D721Med (cell line): ENCODE measurements at places on chromosomes 2 and 18.

DNA sequence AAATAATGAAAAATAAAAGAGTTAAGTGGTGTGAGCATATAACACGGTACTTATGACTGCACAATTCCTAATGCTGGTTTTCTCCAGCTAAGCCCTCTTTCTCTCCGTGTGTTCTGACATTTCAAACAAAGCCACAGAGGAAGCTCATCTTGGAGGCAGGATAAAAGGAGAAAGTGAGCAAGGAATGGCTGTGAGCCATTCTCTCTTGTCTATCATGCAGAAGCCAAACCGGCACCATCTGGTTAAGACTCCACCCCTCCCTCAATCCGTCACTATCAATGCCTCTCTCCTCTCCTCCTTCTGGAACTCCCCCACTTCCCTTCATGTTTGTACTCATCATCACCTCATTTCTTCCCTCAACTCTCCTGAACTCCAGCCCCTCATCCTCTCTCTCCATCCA is 210.4 kb downstream of the TMEM163 start:
- no peak for DNase-seq

DNA sequence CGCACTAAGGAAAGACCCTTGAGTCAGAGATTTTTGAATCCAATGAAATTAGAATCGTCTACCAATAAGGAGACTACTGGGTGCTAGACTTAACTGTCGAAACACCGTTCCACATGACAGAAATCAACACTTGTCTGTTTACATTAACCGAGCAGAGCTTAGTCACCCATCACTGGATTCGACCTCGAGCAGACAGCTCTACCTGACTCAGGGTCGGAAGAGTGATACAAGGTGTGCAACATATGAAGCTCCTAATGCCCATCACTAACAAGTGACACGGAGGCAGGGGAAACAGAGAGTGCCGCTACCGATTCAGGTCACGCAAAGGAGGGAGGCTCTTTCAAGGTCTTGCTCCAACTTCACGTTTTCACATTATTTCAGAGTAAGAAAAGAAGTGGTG is 54.2 kb upstream of the FZD5 start:
- DNase-seq = no peak

DNA sequence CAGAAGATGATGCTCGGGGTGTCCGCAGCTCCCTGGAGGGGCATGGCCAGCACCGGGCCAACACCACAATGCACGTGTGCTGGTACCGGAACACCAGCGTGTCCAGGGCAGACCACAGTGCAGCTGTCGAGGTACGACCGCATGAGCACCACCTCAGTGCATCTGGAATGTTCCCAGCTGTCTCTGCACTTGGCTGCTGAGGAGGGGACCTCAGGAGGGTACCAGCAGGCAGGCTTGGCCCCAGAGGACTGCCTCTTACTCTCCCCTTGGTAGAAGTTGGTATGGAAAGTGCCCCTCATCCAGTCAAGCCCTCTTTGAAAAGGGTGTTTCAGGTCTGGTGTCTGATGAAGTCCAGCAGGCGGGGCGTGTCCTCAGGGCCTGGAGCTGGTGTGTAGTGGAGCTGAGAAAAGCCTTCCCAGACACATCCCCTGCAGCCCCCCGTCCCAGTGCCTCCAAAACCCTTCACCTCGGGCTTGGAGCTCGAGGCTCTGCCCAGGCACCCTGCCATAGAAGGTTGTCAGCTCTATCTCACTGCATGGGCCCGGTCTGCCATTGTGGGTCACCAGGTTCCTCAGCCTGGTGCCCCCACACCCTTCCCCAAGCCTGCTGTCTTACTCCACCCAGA is 16.7 kb downstream of the STK25 start:
- no peak for DNase-seq

DNA sequence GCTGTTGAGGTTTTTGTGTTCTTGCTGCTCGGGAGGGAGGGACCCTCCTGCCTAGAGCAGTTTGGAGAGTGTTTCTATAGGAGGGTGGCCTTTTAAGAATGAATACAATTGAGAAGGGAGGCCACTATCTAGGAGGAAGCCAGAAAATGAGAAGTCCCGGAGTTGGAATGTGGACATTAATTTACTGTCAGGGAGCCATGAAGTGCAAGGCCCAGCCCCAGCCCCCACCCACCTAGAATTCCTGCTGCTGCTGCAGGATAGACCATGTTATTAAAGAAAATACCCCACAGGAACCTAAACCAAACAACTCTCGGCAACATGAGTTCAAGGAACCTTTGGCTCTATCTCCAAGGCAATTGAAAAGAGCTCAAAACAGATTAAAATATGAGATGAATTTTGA is 46.0 kb downstream of the ZBTB7C start:
- no peak for DNase-seq

DNA sequence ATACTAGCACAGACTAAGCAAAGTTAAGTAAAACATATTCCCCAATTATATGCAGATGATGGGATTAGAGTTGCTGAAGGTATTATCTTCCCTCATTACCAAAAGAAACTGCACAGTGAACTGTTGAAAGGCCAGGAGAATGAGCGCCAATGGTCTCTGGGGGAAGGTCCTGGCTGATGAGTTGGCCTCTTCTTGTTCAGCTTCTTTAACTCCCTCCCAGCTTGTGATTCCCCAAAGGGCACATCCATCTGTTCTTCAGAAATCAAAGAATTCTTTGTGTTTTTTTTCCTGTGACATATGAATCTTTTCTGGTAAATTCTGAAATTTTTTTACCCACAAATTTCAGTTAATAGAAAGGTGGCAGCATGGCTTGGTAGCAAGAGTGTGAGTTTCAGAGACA is 667.6 kb downstream of the CNTNAP5 start:
- DNase-seq = no peak

GRCh38 chr2:10342245-10342951 is 39.7 kb downstream of the HPCAL1 start:
- no peak for DNase-seq

DNA sequence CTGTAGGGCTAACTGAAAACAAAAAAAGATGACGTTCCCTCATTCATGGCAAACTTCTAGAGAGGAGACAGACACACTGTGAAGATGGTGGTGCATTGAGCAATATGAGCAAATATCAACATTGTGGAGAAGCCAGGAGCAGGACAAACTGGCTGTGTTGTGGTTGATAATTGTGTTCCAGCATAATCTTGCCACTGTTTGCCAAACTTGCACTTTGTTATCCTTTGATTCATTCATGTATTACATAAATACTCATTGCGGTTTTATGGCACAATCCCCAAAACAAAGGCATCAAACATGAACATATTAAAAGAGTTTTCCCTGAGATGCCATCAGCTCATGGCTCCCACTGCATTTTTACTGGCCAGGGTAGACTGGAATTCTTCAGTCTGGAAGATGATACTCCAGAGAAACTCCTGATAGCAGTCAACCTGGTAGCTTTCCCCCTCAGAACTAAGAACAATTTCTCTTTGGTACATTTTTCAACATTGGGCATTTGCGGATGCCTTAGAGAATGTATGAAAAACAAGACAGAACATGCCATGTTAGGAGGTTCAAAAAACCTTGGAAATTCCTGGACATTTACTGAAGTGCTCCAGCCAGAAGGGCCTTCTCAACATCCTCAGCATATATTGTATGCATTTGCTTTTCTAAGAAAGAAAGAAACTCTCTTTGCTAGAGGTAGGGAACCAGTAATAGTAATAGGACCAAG is 487.4 kb upstream of the CELF4 start:
- no peak for DNase-seq

- DNase-seq = no peak
Measured at GRCh38 chr2:58350484-58350883, 109.4 kb upstream of the FANCL start.

DNA sequence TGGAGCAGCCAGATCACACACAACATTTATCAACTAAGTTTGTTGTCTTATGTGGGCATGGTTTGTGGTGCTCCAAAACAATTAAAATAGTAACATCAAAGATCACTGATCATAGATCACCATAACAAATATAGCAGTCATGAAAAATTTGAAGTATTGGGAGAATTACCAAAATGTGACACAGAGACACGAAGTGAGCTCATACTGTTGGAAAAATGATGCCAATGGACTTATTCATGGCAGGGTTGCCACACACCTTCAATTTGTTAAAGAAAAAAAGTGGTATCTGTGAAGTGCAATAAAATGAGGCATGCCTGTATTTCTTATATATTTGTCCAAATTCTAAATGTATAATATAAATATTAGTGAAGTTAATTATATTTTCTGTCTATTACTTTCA is 42.9 kb upstream of the CABYR start:
- no peak for DNase-seq

- no peak for DNase-seq
Measured at GRCh38 chr2:12538138-12538694, 178.5 kb upstream of the TRIB2 start.

- DNase-seq = no peak
Measured at GRCh38 chr18:45627204-45627526, 11.9 kb downstream of the SLC14A2 start.

DNA sequence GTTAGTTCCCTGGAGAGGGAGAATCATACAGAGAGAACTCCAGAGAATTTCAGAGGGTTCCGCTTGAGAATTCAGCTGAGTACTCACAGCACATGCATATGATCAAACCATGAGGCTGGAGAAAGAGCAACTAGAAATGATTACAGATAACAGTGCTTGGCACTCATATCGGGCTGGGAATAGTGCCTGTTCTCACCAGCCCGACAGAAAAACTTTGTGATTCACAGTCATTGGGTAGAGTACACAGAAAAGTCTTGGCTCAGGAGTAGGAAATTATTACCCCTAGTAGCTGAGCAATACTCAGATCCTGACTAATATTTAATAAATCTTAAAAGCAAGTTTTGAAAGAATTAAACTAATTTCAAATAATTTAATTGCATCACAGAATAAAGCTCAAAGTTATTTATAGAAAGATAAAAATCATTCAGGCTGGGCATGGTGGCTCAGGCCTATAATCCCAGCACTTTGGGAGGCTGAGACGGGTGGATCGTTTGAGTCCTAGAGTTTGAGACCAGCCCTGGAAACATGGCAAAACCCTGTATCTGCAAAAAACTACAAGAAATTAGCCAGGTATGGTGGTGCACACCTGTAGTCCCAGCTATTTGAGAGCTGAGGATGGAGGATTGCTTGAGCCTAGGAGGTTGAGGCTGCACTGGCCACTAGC is 6.8 kb downstream of the WDPCP start:
- DNase-seq = no peak

DNA sequence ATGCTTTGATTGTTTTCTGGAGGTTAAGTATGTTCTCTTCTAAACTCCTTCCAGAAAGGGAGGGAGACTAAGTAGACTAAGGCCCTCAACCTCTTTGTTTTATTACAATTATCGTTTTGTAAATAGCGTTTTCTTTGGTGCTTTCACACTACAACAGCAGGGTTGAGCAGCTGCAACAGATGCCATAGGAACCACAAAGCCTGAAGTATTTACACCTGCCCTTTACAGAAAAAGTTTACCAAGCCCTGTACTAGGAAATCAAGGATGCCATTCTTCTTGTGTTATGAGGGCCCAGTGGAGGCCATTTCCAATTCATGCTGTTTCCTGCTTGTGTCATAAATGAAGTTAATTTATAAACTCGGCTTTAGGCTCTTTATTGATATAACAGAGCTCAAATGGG is 914.8 kb downstream of the DCDC2C start:
- no peak for DNase-seq

DNA sequence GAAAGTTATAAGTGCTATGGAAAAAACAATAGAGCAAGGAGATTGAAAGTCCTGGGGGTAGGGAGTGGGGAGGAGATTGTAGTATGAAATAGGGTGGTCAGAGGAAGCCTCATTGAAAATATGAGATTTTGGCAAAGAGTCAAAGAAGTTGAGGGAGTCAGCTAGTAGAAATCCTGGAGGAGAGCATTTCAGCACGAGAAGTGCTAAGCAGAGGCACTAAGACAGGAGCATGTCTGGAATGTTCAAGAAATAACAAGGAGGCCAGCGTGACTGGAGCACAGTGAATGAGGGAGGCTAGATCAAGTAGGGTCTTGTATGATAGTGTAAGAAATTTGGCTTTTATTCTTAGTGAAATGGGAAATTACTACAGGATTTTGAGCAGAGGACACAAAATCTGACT is 2.1 kb upstream of the TSPYL6 start:
- DNase-seq = no peak

- no peak for DNase-seq
Measured at GRCh38 chr2:30686669-30687068, 120.6 kb downstream of the CAPN13 start.

DNA sequence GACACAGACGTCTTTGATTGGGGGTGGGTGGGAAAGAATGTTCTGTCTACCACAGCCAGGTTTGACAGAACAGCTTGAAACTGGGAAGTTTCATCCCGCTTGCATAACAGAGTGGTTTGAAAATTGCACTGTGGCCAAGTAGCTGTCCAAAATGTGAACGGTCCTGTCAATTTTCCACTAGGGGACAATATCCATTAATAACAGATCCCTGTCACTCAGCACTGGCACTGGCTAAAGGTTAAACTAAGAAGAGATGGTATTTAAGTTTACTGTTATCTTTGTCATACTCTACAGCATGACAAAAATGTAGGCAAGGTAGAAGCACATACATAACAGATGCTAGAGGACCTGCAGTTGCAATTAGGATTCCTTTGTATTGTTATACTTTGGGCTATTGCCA is 55.6 kb upstream of the ACMSD start:
- DNase-seq = no peak

DNA sequence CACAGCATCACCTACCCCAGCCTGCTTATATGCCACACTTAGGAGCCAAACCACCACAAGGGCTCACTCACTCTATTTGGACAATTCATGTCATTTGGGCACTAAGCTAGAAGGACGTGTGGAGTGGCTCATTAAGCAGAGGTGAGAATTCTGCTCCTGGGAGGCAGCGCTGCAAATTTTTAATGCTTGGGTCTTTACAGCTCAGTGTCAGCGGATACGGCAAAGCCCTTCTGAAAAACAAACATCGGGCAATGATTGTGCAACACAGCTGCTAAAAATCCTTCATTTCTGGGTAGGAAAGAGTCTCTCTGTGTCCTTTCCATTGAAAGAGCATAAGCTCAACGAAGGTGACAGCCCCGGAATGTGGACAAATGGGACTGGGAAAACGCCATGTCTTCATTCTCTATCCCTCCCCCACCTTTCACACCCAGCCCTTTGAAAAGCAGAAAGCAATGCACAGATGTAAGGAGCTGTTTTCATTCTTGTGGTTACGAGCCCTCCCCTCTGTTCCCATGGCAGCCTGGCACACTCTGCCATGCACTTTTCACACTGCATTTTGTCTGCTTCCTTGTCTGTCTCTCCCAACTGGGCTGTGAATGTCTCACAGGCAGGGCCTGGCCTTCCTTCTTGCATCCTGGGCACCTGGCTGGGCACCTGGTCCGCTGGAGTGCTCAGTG is 16.0 kb downstream of the TMEM177 start:
- no peak for DNase-seq

GRCh38 chr2:152572031-152572430 is 145.2 kb downstream of the PRPF40A start:
- no peak for DNase-seq
